ENCODE measurements at places on chromosomes 5 and 9.

DNA sequence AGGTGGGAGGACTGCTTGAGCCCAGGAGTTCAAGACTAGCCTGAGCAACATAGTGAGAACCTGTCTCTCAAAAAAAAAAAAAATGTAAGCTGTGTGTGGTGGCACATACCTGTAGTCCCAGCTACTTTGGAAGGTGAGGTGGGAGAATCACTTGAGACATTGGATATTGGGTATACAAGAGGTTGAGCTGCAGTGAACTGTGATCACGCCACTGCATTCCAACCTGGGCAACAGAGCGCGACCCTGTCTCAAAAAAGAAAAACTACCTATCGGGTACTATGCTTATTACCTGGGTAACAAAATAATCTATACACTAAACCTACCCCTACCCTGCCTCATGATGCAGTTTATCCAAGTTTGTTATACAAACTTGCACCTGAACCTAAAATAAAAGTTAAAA, 64.9 kb downstream of the AOPEP start:
- DNase-seq = no peak

- no peak for DNase-seq
Observed at GRCh38 chr5:180644825-180645273, 4.6 kb downstream of the FLT4 start.

GRCh38 chr9:132754236-132754635, 84.0 kb downstream of the GTF3C4 start:
- DNase-seq = no peak

- no peak for DNase-seq
Observed at GRCh38 chr5:76269259-76269931, 133.7 kb upstream of the IQGAP2 start.
